Activated effector memory CD4-positive, alpha-beta T cell treated with Interleukin-2 at 50 U/mL for 16 hours (primary cell): ENCODE measurements at places on chromosomes 11 and 22.

- DNase-seq: no peak
Measured at GRCh38 chr11:10439351-10439750, 15.7 kb upstream of the AMPD3 start.

DNA sequence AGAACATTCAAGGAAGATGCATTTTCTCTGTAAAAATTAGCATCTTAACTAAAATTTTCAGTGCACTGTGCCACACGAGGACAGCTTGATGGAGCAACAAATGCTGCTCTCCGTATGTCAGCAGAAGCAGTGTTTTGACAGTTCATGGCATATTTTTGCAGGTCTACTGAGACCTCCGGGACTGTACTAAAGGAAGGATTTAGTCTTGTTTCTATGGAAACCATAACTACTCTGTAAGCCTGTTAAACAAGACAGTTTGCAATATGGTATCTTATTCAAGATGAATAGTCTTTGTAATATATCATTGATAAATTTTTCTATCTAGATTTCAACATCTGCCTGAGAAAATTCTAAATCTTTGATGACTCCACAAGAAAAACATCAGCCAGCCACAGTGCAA is 184.0 kb upstream of the GUCY1A2 start:
- no peak for DNase-seq

GRCh38 chr11:75536786-75537641 is 11.3 kb upstream of the GDPD5 start:
- peak; percentile 14 for DNase-seq

GRCh38 chr11:19578871-19579270 is 133.8 kb upstream of the NAV2 start:
- DNase-seq: no peak

GRCh38 chr11:72535194-72535547 is 100.8 kb upstream of the CLPB start:
- DNase-seq: no peak

DNA sequence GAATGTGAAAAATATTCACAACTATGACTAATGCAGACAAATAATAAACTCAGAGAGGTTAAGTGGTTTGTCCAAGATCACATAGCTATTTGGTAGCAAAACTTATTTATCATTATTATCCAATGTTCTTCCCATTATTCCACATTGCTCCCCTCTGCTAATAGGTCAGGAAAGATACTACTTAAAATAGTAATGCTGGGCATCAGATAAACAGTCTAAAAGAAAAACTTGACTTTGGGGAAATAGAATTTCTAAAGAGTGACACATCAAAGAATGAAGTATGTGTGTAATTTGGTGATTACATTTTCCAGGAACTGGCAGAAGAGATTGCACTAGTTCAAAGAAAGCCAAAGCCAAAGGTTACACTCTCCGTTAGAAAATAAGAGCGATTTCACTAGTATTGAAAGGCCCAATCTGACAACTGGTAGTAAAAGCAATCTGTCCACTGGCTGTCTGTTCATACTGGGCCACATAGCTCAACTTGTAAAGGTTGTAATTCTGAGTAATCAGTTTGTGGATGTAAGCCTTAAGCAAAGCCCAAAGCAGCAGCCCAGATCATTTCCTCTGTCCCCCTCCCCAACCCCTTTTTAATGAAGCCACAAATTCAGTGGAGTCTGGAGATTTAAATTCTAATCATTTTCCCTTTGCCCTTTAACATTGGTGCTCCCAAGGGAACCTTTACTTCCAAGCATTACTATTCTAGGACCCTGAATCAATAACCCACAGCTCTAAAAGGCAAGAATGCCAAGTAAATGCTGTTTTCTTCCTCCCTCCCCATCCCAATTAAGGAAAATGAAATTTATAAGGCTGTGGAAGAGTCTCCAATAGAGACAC is 283.5 kb downstream of the TTC28 start:
- DNase-seq: no peak

- no peak for DNase-seq
Measured at GRCh38 chr11:118705791-118706545, 26.5 kb upstream of the TREH start.

DNA sequence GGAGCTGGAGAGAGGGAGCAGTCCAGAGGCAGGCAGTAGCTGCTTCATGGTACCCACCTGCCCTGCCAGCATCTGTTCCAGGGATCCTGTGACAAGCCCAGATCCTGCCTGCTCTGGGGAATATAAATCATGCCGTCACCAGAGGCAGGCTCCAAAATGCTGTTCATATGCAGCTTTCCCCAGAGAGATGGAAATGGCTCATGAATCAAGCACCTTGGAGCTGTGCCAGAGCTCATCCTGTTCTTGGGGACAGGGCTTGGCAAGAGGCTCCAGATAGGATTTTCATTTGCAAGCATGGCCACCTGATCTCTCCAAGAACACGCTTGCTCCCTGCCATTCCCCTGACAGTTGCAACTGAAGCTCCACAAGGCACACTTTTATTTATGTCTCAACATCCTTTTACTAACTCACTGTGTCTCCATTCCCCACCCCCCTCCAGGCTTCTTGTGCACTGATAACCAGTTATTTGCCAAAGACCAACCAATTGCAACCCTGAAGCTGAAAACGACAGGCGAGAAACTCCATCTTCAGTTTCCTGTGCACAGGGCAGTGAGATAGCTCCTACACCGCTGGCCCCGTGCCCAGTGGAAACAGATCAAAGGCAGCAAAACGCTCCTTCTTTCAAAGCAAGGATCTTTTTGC is 115.8 kb upstream of the PITPNB start:
- DNase-seq: no peak

DNA sequence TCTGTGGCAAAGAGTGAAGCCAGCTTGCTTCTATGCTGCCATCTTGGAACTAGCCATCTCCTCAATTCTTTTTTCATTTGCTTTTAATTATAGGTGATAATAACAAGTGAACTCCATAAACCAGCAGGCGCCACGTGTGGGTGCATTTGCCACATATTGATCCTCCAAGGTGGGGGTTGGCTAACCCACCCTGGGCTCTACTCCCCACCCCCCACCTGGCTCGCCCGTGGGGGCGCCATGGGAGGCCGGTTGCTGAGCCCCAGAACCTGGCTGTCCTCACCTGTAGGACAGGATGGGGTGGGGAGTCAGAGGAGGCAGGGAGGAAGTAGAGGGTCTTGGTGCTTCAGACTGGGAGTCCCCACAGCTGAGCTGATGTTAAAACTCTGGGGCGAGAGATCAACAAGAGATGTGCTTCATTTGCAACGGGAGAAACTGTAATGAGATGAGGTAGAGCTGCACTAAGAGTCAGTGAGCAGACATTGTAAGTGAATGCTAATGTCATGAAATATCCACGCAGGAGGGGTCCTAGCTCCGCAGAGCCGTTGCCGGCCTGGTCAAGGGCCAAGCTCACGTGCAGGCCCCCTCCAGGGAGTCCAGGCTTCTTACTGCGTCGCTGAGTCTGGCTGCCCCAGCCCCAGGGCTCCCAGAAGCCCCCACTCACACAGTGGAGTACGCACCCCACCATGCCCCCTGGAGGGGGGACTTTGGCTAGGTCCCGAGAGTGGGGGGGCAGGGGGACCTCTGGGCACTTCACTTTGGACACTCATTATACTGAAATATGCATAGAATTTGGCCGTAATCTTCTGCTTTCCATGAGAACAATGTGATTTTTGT is 59.4 kb downstream of the BRD1 start:
- DNase-seq: no peak

- DNase-seq: no peak
Measured at GRCh38 chr11:79331203-79331901, 109.5 kb downstream of the TENM4 start.

GRCh38 chr11:102757823-102758549 is 22.4 kb downstream of the MMP10 start:
- no peak for DNase-seq

DNA sequence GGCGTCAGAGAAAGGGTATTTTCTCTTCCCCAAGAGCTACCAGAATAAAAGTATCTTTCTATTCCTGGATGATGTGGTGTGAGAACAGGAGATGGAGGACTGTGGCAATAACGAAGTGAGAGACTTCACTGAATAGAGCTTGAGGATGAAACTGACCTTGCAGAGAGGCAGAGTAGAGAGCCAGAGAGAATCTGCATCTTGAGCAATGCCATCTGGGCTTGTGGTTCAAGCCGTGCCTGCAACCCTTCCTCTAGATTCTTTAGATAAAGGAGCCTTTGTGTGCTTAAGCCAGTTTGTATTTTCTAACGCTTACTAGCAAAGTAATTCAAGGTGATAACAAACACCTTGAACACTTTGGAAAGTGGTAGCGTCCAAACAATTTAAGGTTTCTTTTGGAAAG is 2.2 kb downstream of the ME3 start:
- no peak for DNase-seq

GRCh38 chr11:106418791-106419190 is 341.3 kb downstream of the AASDHPPT start:
- DNase-seq: no peak

DNA sequence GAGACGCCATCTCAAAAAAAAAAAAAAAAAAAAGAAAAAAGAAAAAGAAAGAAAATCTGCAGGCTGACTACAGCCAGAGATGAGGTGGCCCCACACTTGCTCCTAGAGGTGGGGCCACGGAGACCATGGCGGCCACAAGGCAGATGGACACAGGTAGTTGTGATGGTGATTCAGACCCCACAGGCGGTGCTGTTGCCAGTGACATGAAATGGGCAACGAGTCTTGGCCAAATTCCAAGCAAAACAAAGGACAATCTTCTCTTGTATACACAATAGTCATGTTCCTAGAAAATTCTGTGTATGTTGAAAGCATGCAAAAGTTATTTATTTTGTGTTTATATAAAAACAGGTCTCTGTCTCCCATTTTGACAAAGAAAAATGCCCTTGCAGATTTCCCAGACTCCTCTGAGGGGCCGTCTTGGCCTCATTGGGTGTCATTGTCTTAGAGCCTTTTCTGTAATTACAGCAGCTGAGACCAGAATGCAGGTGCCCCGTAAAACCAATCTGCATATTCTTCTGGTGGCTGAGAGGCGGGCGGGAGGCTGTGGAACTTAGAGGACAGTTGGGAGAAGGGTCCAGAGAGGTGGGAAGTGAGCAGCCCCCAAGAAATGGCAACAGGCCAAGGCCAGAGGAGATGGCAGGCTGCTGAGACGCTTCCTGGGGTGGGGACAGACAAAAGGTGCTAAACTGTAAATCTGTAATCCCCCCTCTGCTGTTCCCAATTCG is 22.5 kb upstream of the DAGLA start:
- no peak for DNase-seq

- no peak for DNase-seq
Measured at GRCh38 chr22:44289414-44290171, 23.2 kb downstream of the SHISAL1 start.

DNA sequence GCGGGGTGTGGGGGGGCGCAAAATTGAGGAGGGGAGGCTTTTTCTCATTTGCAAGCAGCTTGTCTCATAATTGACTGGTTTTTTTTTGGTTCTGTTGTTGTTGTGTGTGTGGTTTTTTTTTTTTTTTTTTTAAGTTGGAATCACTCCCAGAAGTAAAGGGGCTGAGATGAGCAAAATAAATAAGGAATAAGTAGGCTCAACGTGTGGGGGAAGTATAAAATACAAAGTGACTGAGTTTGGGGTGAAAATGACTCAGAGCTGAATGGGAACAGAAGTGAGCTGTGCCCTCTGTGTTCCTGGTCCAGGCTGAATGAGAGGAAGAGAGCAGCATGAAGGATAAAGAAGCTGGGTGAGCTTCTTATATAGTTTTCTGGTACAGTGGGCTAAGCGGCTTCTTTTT is 90.0 kb downstream of the GRIK4 start:
- DNase-seq: no peak

DNA sequence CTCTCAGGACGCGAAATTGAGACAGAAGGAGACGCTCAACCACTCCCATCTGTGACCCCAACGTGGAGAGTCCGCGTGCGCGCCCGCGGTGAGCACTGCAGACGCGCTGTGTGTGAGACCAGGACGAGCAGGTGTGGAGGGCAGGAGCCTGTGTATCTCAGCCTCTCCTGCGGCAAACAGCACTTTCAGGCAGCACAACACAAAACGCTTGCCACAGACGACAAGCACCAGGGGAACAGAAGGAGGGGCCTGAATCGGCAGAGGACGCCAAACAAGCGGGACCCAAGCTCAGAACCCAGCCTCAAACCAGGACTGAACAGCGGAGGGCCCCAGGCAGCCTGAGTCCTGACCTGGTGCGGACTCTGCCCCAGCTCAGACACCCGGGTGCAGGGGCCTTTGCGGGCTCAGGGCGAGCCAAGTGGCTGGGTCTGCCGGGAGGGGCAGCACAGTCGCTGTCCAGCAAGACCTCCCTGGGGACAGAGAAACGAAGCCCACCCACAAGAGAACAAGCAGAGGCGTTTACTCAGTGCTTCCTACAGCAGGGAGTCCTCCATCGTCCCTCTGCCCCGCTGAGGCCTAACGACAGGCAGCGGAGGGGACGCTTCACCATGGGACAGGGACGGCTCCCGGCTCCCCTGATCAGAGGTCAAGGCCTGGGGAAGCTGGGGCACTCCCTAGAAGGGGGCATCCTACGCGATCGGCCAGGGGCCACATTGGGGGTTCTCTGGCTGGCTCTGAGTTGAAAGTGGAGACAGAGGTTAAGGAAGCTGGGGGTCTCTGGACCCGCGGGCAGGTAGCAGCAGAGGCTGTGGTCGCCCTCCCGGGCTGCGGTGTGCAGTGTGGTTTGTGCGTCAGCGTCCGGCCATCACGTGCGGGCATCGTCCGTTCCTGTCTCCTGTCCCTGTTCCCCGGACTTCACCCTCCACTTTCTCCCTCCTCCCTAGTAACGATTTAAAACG is 560.8 kb downstream of the BRD1 start:
- DNase-seq: no peak

GRCh38 chr22:46275455-46276122 is 7.8 kb downstream of the TTC38 start:
- DNase-seq: no peak

DNA sequence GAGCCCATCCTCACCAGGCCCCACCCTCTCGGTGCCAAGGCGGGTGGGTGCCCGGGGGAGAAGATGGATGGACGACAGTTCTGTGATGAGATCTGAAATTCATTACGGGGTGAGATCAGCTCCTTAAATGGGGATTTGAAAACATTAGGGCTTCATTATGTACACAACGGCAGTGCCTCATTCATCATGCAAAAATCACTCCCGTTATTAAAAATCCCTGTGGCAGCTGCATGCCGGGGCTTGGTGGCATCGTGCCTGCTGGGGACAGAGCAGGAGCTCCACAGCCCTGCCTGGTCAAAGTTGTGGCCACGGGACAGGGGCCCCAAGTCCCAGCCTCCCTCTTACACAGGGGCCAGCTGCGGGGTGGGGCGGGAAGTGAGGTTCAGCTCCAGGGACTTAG is 20.2 kb downstream of the OTUB1 start:
- DNase-seq: no peak

- no peak for DNase-seq
Measured at GRCh38 chr22:24819911-24820461, 14.0 kb downstream of the SGSM1 start.

- no peak for DNase-seq
Measured at GRCh38 chr11:296171-297050, 2.9 kb downstream of the IFITM5 start.

DNA sequence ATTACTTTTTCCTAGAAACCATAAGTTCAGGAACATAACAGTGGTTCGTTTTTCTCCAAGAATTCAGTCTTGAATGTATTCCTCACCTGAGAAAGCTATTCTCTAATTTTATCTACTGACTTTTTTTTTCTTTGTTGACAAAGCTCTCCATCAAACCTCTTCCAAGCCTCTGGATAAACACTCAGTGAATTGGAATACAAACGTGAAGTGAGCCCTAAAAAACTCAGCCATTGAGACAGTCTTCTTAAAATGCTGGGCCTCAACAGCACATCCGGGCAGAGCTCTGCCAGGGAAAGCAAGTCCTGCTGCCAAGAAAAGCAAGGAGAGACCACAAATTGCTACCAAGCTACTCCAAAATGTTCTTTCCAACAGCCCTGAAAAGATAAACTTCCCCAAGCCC is 7.7 kb upstream of the SLC1A2 start:
- DNase-seq: no peak

GRCh38 chr11:112759418-112759817 is 201.8 kb upstream of the NCAM1 start:
- DNase-seq: no peak
